ENCODE measurements at places on chromosomes 4 and X. TPM values are rescaled to one million over a fixed set of nuclear protein-coding genes. Genes with fewer than 3 reads are reported as not detected.

MAPK10 gene
- total RNA-seq: 75.6 TPM

PGAM4 gene
- total RNA-seq: not detected

IL13RA1 gene
- 64.4 TPM for total RNA-seq

NAP1L3 gene
- total RNA-seq: 33.2 TPM

SLIT2 gene
- total RNA-seq: 41.3 TPM

CXCL6 gene
- total RNA-seq: not detected

KLHL15 gene
- total RNA-seq: 13.9 TPM

SPANXN4 gene
- total RNA-seq: not detected

LPAR4 gene
- 3.6 TPM for total RNA-seq

RAB41 gene
- not detected for total RNA-seq

TEX13D gene
- not detected for total RNA-seq

CLCN4 gene
- total RNA-seq: 2.2 TPM

RASL11B gene
- 8.1 TPM for total RNA-seq

HTRA3 gene
- 3.5 TPM for total RNA-seq

MEPE gene
- total RNA-seq: not detected

P2RY8 gene
- total RNA-seq: not detected

LRIT3 gene
- not detected for total RNA-seq

EPHA5 gene
- total RNA-seq: 1.6 TPM

FGFBP1 gene
- not detected for total RNA-seq

DNA sequence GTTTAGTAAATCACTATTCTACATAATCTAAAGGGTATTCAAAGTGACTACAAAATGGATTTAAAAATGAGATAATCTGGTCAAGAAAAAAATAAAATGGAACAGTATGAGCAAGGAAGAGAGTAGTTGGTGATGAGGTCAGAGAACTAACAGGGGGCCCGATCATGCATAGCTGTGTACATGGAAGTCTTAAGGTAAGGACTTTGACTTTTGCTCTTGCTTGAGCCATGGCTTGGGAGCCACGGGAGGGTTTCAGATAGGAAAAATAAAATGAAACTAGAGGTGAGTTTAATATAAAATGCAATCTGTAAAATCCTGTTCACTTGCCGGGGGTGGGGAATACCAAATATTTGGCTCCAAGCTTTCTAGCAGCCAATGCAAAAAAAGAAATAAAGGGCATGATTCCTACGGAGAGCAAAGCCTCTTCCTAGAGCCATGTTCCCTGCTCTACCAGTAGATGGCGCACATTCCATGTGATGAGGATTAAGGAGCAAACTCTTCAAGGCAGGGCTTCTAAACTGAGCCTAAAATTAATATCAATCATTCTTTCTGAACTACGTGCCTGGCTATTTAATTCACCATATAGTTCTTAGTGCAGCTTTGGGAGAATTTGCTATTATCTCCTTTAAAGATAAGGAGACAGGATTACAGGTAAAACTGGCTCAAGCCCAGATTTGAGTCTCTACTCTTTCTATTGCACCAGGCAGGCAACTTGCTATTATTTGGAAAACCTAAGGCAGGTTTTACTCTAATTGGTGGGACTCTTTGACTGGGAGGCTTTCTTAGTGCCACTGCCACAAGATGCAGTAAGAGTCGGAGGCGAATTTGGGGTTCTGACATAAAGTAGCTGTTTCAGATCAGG, 6.8 kb upstream of the CLCN5 start:
- DNase-seq: no peak

DNA sequence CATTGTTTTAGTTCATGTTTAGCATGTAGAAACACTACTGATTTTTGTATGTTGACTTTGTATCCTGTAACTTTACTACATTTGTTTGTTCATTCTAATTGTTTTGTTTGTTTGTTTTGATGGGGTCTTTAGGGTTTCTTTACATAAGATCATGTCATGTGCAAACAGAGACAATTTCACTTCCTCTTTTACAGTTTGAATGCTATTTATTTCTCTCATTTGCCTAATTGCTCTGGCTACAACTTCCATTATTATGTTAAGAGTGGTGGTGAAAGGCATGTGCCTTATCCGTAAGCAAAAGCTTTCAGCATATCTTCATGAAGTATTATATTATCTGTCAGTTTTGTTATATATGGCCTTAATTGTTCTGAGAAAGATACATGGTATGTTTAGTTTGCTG, 571.1 kb downstream of the PCDH7 start:
- no peak for DNase-seq

- no peak for DNase-seq
Observed at GRCh38 chrX:19030805-19031204, 46.9 kb upstream of the PHKA2 start.

- no peak for DNase-seq
Observed at GRCh38 chr4:89171176-89171805, 60.0 kb downstream of the TIGD2 start.

DNA sequence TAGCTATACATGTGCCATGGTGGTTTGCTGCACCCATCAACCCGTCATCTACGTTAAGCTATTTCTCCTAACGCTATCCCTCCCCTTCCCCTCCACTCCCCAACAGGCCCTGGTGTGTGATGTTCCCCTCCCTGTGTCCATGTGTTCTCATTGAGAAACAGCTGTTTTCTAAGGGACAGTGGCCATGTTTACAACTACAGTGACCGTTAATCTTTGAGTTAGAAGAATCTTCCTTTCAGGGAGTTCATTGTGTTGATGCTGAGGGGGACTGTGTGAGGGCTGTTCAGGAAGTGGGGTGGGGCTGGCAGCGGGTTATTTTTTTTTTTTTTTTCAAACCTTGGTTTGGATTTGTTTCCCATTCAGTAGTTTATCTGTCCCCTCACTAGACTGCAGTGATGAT, 179.9 kb downstream of the NHS start:
- no peak for DNase-seq

DNA sequence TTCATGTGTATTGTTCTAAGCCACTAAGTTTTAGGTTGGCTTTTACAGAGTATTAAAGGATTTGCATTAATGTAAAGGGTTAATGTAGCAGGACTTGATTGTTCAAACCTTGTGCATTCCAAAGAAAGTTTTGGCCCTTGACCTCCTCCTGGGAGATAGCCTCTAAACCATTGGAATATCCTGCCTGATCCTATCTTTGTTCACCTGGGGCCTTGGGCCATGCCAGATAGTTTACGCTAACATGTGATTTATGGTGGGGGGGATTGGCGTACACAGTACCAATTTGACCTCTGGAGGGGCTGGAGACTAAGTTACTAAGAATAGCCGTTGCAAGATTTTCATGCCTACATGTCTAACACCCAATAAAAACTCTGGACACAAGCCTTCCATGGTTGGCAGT, 1002.7 kb upstream of the PABPC4L start:
- DNase-seq: no peak

DNA sequence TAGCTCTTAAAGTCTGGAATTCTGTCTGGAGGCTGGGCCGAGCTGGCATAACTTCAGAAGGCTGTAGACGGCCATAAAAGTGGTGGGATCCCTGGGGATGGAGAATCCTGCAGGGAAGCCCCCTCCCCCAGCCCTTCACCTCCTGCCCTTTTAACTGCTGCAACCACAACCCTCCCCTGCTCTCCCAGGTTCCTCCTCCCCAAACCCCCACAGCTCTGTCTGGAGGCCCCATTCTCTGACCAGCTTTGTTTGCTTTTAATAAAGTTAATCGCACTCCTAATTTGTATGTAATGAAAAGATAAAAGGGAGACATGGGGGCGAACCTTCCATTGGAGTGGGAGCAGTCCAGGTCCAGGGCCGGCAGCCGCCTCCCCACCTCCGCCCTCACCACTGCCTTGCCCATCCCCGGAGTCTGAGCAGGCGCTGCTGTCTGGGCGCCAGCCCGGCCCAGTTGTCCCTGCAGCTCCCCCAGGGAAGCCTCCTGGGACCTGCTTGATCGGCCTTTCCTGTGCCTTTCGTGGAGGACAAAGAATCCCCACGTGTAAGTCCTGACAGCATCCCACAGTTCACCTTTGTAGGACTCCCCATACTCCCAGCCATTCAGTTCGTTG, 84.3 kb downstream of the PJA1 start:
- DNase-seq: peak; percentile 86

- DNase-seq: no peak
Observed at GRCh38 chr4:142778430-142778829, 67.7 kb downstream of the INPP4B start.

- DNase-seq: no peak
Observed at GRCh38 chr4:87804871-87805270, 5.5 kb downstream of the IBSP start.

- DNase-seq: no peak
Observed at GRCh38 chr4:137524725-137525369, 7.4 kb downstream of the PCDH18 start.

- no peak for DNase-seq
Observed at GRCh38 chr4:177455561-177455970, 13.3 kb upstream of the AGA start.

GRCh38 chr4:52755426-52755825, 4.2 kb upstream of the ERVMER34-1 start:
- no peak for DNase-seq

GRCh38 chrX:131441033-131441432, 102.8 kb upstream of the OR13H1 start:
- no peak for DNase-seq

- DNase-seq: no peak
Observed at GRCh38 chr4:148447681-148448080, 5.5 kb upstream of the NR3C2 start.

DNA sequence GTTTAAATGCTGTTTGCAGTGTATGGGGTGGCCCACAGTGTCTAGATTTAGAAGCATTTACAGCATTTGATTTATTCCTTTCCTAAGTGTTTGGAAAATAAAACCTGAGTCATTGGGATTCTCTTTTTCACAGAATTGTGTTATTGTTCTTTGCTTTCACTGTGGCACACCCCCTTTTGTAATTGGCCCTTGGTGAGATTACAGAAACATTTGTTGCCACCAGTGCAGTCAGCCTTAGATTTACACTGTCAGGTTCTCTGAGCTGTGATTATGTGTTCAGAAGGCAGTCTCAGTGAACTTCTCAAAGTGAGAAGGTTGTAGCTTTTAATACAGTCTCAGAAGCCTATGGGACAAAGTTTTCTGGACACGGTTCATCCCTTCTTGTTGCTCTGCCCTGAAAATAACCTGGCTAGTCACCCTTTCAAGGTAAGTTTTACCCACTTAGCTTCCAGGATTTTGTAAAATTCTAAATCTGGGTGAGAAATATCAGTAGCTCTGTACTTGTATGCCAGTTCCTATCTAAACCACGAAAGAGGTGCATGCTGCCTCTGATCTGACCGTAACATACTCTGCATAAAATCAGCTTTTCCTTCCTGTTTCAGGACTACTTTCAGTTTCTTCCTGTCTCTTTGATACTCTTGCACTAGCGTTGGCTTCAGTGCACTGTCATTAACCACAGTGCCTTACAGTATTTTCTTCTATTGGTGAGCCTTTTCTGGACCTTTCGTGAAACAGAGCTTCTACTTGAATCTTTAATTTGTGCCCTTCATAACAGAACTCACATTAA, 12.6 kb downstream of the RUFY3 start:
- no peak for DNase-seq

DNA sequence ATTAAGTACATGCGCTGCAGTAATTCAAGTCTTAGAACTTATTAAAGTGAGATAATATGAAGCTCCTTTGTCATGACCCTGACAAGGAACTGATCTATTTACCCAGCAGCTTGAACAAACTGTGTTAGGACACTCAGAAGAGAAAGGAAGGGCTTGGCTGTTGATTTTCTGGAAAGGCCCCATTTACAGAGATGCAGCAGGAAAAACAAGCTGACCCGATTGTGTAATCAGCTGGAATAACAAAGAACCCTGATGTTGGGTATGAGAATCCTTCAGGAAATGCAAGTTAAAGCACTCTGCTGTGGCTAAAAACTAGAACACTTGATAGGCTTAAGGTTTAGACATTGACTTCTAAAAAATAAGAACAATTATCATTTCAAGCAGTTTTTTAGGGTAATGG, 64.8 kb downstream of the TBC1D9 start:
- no peak for DNase-seq

- no peak for DNase-seq
Observed at GRCh38 chr4:5962416-5962815, 55.8 kb downstream of the C4orf50 start.

DNA sequence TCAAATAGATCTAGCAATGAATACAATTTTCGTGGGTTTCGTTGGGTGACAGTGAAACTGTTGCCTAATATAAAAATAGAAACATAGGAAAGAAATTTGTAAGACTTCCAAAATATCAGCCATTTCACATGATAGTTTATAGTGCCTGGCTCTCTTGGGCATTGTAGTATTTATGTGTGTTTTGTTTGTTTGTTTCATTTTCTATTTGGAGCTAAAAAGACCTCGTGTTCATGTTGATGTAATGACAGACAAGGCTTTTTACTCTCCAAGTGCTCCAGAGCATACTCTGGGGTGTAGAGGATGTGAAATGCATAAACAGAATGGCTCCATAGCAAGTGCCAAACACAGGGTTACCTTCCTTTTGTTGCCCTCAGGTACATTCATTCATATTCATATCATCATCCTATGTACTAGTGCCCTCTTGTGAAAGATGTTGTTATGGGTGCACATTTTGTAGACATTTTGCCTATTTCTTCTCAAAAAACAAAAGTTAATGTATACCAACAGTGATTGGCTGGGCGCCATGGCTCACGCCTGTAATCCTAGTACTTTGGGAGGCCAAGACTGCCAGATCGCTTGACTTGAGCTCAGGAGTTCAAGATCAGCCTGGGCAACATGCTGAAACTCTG, 100.7 kb upstream of the AMOT start:
- no peak for DNase-seq

GRCh38 chrX:123450222-123450621, 266.1 kb downstream of the GRIA3 start:
- DNase-seq: no peak

DNA sequence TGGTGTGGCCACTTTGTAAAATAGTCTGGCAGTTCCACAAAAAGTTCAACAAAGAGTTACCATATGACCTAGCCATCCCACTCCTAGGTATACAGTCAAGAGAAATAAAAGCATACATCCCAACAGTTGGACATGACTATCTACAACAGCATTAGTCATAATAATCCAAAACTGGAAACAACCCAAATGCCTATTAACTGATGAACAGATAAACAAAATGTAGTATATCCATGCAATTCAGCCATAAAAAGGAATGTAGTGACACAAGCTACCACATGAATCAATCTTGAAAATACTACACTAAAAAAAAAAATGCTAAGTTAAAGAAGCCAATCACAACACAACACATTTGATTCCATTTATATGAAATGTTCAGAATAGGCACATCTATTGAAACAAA, 16.1 kb downstream of the MED14 start:
- no peak for DNase-seq

- DNase-seq: no peak
Observed at GRCh38 chrX:148865277-148866210, 365.1 kb downstream of the AFF2 start.
